Bronchial epithelial cell (primary cell): ENCODE measurements at places on chromosomes 7 and 10. TPM values are rescaled to one million over a fixed set of nuclear protein-coding genes. Genes with fewer than 3 reads are reported as not detected.

The CPVL gene
- total RNA-seq, result not detected in 2 replicates

DNA sequence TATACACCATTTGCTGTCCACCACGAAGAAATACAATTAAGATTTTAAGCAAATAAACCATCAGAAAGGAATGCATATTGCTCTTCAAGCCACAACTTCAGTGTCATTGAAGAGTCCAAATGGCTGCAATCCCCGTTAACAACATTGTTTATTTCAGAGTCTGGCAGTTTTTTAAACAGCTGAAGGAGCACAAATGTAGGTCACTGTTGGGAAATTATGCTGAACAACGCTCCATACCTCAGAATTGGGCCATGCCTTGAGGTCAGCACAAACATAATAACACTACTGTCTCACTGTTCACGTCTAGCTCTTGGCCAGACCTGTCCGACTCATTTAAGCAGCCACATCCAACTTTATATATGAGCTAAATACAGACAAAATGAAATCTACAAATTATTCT lies 453.9 kb upstream of the GHITM start:
- DNase-seq, result no peak

The CNTNAP2 gene
- total RNA-seq, result 0.26 and 0.51 TPM in 2 replicates

The CUL2 gene
- total RNA-seq, result 21.3 and 23.4 TPM in 2 replicates

DNA sequence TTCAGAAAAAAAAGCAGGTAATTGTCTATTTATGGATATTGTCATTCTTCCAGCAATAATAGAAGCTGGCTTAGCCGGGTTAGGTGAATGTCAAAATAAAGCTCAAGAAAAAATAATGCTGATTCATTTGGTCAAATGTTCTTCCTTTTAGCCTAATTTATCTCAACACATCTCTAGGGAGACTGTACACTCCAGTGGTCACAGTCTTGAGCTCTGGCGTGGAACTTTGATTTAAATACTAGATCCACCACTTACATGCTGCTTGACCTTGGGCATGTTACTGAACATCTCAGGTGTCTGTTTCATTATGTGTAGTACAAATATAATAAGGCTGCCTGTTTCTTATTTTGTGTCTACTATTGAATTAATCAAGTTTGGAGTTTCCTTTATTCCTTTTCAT lies 22.0 kb downstream of the PRTFDC1 start:
- no peak for DNase-seq

- no peak for DNase-seq
Observed at GRCh38 chr10:89002226-89002978, 11.8 kb downstream of the FAS start.

DNA sequence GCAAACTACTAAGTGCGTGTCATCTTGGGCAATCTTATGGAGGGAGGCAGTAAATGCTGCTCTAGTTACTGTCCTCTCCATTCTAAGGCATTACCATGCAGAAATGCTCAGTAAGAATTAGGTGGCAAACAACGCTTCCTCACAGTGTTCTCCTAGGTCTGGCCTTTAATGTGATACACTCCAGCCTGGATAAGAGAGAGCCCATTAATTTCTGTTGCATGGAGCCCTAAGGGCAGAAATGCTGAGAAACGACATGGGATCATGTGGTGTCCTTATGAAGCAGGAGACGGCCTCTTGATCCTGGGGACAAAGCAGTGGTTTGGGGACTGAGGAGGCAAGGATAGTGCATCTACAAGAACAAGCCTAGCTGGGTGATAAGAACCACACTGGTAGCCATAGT lies 44.0 kb downstream of the SLC25A13 start:
- no peak for DNase-seq

GRCh38 chr10:64076322-64076940 lies 555.2 kb downstream of the REEP3 start:
- DNase-seq, result no peak

- DNase-seq, result no peak
Observed at GRCh38 chr10:59354434-59354833, 7.9 kb downstream of the FAM13C start.

DNA sequence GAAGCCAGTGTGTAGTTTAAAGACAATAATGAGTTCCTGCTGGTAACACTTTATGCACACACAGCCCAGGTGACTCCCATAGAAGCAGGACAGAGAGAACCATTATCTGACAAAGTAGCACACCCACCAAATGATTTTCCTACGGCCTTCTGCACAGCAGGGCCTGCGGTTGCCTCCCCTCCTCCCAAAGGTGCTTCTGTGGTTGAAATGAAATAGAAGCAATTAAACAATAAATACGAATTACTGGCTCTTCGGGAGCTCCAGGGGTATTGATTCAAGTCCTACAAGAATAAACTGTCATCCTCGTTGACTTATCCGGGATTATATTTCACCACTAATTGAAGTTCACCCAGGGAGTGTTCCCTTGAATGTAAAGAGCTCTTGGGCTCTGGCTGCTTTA lies 172.1 kb downstream of the ACTR3B start:
- DNase-seq, result no peak

GRCh38 chr7:18553605-18554003 lies 58.1 kb downstream of the HDAC9 start:
- DNase-seq, result no peak

DNA sequence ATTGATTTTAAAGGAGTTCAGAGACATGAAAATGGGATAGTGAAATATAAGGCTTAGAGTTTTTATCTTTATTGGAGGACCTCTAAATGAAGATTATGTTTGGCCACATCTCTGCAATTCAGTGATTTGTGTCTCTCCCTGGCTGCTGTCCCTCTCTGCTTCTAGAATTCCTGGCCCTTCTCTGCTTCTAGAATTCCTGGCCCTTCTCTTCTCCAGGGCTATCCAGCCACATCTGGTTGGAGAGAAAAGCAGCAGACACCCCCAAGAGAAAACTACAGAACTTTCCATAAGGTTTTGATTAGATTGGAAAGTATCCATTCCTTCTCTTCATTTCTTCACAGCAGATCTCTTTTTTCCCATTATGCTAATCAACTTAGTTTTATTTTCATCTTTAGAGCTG lies 135.5 kb downstream of the NPY start:
- no peak for DNase-seq

DNA sequence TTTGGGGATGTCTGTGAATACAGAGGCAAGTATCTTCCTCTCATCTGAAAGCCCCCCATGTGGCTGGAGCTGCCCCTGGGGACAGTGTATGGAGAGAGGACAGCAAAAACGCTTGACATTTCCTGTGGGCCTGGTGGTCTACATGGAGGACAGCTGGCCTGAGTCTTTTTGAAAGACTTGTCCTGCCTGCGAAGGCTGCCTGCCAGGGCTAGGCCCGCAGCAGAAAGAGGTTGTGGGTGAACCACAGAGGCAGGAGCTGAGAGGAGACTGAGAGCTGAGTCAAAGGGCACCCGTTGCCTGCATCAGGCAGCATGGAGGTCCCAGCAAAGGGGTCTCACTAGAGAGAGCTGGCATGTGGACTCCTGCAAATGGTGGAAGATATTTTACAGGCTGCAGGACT lies 66.4 kb downstream of the KAT6B start:
- DNase-seq, result no peak

DNA sequence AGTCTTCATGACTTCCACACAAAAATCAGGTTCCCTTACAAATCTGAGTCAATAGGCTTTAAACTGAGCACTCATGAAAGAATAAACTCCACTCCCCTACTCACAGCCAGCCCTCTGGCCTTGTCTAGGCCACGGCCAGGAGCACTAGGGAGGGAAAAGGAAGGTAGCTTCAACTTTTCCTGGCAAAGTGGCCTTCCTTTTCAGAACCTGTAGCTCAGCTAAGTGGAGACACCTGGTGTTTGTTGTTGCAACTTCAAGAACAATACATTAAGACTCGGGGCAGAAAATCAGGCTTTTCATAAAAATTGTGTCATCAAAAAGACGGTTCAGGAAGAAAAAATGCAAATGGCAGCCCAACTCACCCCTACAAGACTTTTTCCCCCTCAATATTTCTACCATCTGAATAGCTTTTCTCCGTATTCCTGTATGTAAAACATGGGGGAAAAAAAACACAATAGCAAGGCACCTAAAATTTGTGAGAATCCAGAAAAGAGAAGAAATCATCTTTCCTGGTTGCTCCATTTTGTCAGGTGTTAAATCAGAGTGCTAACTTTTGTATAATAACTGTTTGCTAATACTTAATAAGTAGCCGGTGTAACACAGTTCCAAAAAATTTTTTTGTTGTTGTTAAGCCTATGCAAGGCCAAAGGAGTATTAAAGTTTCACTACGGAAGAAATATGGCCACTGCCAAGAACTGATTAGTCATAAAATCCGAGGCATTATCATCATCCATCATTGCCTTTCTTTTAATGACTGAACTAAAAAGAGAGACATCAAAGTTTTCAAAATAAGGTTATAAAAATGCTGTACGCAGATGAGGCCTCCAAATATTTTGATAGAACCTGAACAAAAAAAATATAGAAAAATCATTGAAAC lies 66.2 kb upstream of the ARID5B start:
- peak; percentile 71 for DNase-seq

The RET gene
- total RNA-seq, result 0.26 and 0.53 TPM in 2 replicates

DNA sequence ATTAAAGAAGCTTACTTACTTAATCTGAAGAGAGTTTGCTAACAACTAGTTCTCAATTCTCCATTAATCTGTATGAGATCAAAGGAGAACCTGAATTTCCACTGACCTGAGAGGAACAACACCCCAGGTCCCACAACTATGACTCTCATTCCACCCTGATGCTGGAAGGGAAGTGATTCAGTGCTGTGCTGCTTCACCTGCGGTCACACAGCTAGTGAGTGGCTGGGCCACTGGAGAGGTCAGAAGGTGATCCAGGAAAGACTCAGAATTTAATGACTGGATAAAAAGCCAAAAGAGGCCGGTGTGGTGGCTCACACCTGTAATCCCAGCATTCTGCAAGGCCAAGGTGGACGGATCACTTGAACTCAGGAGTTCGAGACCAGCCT lies 23.6 kb downstream of the SORBS1 start:
- peak; percentile 58 for DNase-seq

DNA sequence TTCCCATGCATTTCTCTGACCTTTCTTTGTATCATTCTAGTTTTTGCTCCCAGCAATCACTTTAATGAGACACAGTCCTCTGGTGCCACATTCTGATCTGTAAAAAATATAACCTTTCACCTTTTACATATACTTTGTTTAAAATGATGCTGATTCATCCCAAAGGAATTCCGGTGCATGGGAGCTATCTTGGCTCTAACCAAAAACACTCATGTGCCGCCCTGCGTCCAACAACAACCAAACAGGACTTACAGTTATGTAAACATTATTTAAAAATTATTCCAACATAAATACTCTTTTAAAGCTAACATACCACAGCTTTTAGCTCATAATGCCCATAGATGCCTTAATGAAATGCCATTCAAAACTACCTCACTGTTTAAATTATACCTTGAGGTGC lies 7.7 kb upstream of the OPALIN start:
- peak; percentile 48 for DNase-seq

- DNase-seq, result peak; percentile 79
Observed at GRCh38 chr10:59079386-59080226, 96.8 kb upstream of the PHYHIPL start.

The STEAP4 gene
- 3.5 and 3.9 TPM in 2 replicates for total RNA-seq

GRCh38 chr10:50367732-50368131 lies 116.4 kb upstream of the ASAH2 start:
- peak; percentile 26 for DNase-seq

DNA sequence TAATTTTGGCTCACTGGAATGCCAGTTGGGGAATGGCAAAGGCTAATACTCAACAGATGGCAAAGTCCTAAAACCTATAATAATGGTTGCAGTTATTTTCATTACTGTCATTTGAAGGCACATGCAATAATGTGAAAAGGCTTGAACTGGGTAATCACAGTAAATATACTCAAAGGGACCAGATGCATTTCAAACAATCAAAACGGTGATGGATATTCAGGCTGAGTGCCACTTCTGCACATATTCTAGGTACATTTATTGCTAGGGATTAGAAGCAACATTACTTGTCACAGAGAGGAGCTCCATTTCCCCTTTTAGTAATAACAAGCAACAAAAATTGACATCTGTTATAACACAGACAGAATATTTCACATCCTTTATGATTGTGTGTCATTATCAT lies 171.8 kb downstream of the NXPH1 start:
- DNase-seq, result no peak

The COL28A1 gene
- not detected in 2 replicates for total RNA-seq

GRCh38 chr10:116143673-116144222 lies 129.3 kb downstream of the GFRA1 start:
- no peak for DNase-seq

DNA sequence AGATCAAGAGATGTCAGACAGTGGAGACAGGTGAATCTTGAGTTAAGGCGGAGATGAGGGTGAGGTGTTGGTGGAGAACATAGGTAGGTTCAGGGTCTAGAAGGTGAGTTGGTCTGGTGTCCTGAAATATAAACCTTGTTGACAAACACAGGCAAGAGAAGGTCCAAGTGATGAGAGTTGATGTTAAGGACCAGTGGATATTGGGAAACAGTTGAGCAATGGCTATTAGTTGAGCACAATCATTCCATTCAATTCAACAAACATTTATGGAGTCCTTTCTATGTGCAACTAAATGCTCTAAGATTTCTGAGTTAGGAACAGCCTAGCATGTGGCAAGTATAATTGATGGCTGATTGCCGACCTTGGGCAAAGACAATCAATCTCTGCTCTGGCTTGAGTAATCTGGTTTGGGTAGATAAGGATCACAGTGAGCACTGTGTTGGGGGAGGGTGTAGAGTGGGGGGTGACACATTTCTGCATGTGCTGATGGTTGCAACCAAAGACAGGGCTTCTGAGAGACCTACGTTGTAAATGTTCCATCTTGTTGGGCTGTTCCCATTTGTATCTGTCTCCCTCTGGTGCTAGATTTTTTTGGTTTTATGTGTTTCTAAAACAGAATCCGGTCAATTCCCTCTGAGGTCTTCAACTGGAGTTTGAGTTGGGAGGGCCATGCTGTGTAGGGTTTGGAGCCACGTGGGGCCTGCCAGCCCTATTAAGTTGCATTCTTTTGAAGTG lies 201.1 kb downstream of the BAMBI start:
- DNase-seq, result no peak

The SLC39A12 gene
- not detected in 2 replicates for total RNA-seq

DNA sequence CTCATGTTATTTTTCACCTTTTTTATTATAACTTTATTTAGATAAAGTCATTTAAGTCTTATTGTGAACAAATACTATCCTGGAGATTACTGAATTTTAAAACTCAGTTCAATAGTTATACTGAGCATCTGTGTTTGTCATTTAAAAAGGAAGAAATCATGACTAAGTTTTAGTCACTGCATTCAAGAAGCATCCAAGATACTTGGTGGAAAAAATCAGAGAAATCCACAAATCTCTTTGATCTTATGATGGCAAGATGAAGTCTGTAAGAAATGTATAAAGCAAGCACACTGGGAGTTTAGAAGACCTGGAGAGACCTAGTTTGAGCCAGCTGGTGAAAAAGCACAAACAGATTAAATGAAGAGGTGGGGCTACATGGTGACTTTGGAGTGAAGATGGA lies 529.8 kb upstream of the IGFBP3 start:
- DNase-seq, result no peak

DNA sequence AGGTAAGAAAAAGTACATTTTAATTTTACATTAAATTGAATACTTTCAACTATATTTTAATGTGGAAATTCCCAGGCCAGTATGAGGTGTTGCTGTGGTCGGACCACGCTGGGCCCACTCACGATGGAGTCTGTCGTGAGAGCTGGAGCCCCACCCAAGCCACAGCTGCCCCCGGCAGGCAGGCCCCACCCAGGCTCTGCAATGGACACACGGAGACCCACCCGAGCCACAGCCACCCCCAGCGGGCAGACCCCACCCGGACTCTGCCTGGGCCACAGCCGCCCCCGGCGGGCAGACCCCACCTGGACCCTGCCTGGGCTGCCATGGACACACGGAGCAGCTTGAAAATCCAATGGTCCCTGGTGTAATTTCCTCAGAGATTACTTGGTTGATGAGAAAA lies 141.3 kb downstream of the PTPRN2 start:
- DNase-seq, result no peak

- DNase-seq, result no peak
Observed at GRCh38 chr7:83036721-83037380, 125.8 kb downstream of the PCLO start.
